PC-3 (cell line): ENCODE measurements at places on chromosomes 16 and 17.

- DNase-seq: peak; percentile 65
Measured at GRCh38 chr16:73172241-73172972, 124.5 kb upstream of the ZFHX3 start.

GRCh38 chr17:42670789-42671657 is 5.8 kb downstream of the PLEKHH3 start:
- no peak for DNase-seq

DNA sequence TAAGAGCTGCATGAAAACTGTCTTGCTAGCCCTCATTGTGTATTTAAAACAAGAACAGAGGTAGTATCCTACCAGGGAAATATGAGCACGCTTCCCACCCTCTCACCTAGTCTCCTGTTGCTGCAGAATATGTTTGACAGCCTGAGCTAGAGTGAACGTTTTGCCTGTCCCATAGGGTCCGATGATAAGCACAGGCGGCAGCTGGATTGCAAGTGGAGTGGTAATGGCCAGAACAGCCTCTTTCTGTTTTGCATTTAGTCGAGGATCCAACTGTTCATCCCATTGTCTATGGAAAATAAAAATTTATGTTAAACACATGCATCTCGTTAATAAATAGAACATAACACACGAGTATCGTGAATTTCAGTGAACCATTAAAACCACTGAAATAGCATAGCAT is 84.2 kb downstream of the HELZ start:
- DNase-seq: no peak

DNA sequence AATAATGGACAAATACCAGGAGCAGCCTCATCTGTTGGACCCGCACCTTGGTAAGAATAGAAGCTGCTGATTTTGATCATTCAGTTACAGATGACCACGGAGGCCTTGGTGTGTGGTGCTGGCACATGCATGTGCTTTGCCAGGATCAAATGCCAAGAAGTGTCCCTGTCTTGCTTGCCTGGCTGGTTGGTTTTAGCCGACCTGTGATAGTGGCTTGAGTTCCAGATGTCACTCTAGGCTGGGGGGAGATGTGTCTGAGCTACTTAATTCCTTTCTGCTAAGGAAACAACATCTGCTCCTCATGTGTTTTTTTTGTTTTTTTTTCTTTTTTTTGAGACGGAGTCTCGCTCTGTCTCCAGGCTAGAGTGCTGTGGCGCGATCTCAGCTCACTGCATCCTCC is 4.3 kb downstream of the TBCD start:
- DNase-seq: no peak

GRCh38 chr17:66399441-66399840 is 97.0 kb downstream of the PRKCA start:
- DNase-seq: no peak

- peak; percentile 29 for DNase-seq
Measured at GRCh38 chr16:77353587-77354263, 81.1 kb downstream of the ADAMTS18 start.

GRCh38 chr16:90032674-90033331 is 13.5 kb upstream of the DBNDD1 start:
- DNase-seq: no peak

DNA sequence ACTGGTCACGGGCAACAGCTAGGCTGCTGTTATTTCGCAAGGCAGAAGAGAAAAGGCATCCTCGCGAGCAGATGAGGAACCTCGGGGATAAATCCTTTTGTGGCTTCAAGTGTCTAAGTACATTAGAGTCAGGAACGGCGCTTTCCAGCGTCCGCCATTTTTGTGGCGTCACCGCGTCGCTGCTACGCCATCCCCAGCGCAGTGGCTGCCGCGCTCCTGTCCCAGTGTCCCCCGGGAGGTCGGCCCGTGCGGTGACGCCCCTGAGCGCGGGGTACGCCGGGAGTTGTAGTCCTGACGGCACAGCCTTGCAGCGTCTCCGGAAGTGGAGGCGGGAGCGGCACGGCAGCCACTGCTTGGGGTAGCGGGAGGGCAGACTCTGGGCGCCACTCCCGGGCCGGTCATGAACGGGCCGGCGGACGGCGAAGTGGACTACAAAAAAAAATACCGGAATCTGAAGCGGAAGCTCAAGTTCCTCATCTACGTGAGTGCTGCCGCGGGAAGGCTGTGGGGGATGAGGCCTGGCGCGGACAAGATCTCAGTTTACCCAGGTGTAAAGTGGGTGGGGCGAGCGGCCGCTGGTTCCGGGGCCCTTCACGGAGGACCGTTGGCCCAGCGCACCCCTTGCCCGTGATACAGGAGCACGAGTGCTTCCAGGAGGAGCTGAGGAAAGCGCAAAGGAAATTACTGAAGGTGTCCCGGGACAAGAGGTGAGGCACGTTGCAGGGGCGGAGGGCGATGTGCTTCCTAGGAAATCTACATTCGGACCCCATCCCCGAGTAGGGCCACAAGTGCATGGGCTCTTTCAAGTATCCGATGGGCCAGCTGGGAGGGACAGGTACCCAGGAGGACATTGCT is at the start of gene INO80E:
Gene INO80E (plus strand): TSS at position 331 of the 855 bp plus-strand sequence. CDS start 70 bp downstream, at position 401.
- peak; percentile 94 for DNase-seq

DNA sequence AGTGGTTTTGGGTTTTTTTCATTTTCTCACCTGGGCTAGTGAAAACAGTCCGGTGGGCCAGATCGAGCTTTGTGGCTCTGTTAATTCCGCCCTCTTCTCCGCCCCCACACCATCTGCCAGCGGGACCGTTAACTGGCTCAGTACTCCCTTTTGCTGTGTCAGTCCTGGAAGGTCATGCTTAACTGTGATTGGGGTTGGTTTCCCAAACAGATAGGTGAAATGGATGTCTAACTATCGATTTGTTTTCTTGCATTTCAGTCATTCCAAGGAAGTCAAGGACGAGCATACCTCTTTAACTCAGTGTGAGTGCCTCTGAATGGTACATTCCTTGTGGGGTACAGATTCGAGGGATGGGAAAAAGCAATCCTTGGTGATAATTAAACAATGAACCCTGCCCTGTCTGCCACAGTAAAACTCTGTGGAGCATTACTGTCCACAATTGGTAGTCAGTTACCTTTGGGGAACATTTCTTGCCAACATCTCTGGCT is 56.7 kb downstream of the YPEL2 start:
- DNase-seq: no peak

DNA sequence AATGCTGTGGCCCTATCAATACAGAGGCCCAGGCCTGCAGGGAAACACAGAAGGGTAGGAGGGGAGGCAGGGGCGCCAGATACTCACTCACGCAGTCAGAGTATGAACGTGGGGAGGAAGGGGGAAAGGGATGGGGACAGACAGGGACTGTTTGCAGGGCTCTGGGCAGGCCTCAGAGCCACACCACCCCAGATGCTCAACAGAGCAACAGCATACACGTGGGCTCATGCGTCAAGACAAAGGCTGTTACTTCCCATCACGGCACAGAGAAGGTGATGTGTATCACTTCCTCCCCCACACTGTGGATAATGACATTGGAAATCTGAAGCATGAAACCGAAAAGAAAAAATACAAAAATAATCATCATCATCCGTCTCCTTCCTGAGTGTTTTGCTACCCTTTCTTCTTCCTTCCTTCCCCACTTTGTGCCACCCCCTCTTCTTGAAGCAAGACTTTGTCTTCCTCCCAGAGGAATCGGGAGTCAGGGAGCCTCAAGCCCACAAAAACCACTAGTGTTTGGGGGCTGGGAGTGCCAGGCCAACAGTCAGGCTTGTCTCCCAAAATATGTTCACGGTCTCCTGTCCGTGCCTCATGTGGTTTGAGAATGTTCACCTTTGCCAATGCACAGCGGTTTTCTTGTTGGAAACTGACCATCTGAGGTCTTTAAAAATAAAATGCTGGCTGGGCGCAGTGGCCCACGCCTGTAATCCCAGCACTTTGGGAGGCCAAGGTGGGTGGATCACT is 20.1 kb downstream of the SLC39A11 start:
- DNase-seq: no peak

DNA sequence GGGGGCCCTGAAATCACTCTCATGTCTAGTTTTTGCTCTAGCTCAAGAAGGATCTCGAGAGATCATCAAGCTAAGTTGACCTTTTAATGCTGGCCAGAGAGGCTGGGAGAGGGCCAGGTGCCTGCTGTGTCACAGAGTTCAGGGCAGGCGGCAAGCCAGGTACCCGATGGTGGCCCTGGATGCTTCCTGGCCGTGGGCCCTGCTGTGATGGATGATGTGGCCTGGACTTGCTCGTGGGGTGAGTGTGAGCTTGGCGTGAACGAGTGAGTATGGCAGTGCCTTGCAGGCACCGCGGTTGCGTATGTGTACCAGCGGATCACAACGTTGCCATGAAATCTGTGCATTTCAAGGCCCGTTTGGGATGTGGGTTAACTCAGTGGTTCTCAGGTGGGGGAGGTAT is 7.4 kb downstream of the IRF8 start:
- DNase-seq: no peak

DNA sequence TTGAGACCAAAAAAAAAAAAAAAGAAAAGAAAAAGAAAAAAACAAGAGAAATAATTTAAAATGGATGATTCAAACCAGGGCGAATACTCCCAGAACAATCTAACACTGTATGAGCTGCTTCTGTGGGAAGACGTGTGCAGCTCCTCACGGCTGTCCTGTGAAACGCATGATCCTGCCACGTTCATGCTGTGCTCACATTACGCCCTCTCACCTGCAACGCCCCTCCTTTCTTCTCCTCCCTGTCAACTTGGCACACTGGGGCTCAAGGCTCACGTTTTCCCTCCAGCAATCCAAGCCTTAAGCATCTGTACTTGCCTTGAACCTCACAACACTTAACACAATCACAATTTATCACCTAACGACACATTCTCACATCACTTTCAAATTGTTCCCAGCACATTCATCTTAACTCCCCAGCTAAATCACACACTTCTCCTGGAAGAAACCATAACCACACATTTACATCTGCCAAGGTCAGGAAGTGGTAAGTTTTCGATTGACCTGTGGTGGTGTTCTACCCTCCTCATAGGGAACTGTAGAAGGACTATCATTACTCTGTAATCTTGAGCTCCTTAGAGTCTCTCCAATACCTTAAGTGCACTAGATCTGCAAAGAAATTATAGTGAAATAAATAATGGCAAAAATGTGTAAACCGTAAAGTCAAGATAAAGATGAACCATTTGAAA is 29.1 kb downstream of the MBTPS1 start:
- DNase-seq: no peak

GRCh38 chr17:78664476-78665386 is 87.5 kb upstream of the DNAH17 start:
- DNase-seq: peak; percentile 17

GRCh38 chr17:72004011-72004427 is 116.8 kb upstream of the SOX9 start:
- DNase-seq: peak; percentile 63

- no peak for DNase-seq
Measured at GRCh38 chr17:6057562-6057961, 12.6 kb upstream of the WSCD1 start.

GRCh38 chr16:53713403-53714204 is 9.6 kb downstream of the FTO start:
- no peak for DNase-seq

- no peak for DNase-seq
Measured at GRCh38 chr16:89890200-89890599, 16.8 kb downstream of the TCF25 start.

DNA sequence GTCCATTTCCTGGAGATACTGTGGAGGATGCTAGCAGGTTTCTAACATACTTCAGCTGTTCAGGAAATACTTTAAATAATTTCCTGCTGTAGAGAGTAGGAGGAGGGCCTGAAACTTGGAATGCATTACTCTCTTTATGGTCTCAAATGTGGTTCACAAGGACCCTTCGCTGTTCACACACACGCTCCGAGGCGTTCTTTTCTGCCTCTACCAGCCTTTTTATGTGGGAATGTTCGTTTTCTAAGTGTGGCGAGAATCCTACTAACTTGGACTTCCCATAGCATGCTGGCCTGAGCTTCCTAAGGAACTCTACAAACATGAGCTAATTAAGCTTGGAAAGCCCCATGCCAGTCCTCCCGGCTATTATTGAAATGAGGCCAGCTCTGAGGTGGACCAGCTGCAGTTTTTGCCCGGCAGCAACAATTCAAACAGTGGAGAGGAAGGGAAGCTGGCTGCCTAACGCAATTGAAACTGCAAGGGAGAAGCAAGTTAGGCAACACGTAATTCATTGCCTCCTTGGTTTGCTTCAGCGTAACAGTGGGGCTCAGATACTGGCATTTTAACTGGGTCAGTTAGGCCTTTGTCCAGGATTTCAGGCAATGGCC is 18.9 kb downstream of the KPNA2 start:
- no peak for DNase-seq

- peak; percentile 29 for DNase-seq
Measured at GRCh38 chr17:82931699-82932517, 92.1 kb upstream of the ZNF750 start.

DNA sequence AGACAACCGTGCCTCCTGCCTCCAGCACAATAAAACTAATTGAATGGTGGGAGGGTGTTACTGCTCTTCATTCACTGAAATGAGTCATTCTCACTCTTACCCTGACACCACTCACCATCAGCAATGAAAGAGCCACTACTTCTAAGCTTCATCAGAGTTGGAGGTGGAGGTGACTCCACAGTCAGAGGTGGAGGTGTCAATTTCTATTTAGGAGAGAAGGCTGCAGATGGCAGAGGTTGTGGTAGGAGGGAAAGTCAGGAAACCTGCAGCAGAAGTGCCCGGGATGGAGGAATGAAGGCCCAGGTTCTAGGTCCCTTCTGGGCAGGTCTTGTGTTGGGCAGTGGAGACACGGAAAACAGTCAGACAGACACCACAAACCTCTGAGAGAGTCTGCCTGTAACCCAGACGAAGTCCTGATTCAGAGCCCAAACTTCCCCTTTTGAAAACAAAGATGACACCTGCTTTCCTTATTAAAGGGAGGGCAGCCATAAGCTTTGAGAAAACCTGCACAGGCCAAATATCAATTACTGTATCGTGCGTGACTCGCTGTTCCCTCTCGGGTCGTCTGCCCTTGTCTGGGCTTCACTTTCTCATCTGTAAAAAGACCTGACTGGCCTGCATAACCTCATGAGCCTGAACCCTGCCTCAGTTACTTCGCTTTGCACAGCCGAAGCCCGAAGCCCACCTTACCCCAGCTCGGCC is 668 bp downstream of the ATPAF2 start:
- DNase-seq: no peak

- no peak for DNase-seq
Measured at GRCh38 chr16:75921281-75921680, 195.0 kb upstream of the CPHXL start.

DNA sequence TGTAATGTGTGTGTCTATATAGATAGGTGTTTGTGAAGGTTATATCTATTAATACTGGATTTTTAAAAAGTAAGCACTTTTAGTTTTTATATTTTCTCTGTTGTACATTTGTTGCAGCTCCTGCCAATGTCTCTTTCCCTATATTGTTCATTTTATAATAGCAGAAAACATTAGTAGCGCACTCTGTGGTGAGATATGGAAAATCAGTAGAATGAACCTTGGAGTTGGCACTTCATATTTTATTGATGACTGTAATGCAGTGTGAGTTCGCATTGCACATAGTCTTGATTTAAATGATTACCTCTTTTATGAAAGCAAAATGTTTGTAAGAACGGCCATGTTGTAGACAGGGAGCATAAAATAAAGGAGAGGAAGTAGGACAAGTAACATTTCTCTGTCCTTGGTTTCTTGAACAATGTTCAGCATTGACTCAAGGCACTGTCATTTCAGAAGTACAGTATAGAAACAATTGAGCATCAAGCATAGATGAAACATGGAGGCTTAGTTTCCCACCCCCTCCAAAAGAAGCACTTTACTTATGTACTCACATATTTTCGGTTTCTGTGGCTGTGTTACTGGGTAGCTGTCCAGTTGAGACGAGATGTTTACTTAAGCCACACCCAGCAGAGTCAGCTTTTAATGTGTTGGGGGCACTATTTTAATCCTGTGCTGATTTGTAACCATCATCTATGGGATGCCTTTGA is 74.0 kb downstream of the TANC2 start:
- DNase-seq: peak; percentile 89
